NCI-H526 (cell line): ENCODE measurements at places on chromosomes 1 and 21.

DNA sequence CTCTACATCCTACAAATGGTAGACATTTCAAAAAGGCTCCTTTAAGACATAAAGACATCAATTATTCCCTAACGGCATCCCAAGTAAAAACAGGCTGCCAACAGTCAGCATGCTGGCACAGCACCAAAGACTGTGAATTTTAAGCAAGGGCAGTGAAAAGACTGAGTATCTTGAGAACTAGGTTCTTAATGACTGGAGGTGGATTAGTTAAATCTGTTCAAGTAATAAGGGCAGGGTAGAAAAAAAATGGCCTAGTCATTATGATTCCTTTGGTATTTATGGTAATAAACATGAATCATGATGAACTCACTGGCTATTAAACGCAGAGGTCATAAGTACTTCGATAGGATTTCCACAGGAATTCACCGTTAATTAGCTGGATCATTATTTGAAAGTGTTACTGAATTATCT lies 75.2 kb downstream of the KIFAP3 start:
- DNase-seq, result no peak

DNA sequence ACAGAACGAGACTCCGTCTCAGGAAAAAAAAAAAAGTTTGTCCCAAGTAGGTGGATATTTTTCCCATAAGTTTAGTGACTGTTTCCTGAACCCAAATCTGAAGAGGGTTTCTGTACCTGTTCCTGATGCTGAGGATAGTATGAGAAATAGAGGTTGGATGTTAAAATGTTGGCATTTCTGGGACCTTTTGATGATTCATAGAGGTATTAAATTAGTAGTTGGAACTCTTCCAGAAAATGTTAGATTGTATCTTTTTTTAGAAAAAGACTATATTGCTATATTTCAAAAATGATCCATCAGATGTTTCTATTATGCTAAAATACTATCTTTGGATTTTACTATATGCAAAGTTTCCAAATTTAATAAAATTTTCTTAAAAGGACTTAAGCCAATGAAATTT lies 2.9 kb upstream of the CENPL start:
- no peak for DNase-seq

DNA sequence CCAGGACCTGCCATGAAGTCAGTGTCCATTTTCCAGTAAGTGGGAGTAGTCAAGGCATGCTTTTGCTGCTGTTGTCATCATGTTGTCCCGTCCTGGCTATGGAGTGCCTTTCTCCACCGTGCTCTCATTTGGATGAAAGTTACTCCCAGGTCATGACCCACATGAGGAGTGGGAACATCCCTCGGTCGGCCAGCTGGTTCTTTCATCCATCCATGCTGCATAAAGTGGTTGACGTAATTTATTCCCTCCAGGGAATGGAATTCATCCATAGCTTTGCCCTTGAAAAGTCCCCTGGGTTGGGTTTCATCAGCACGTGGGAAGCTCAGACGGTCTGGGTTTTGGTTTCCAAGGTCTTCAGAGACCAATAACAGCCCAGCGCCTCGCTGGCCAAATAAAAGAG lies 11.6 kb downstream of the PLA2G2A start:
- no peak for DNase-seq

DNA sequence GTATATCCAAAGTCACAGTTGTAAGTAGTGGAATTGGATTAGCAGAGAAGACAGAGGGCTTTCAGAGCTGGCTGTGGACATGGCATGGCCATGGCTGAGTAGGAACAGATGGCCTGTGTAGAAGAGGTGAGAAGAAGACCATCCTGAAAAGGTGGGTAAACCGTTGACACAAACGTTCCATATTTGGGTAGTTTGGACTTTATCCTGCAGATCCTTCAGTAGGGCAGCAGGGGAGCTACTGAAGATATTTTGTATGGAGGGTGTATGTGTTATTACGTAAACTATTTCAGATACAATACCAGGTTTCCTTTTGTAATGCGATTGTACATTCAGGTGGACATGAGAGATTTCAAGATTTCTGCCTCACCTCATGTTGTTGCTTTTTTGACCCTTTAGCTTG lies 1.6 kb downstream of the UTP11 start:
- DNase-seq, result no peak

GRCh38 chr1:8691662-8692061 lies 125.8 kb downstream of the RERE start:
- DNase-seq, result no peak

DNA sequence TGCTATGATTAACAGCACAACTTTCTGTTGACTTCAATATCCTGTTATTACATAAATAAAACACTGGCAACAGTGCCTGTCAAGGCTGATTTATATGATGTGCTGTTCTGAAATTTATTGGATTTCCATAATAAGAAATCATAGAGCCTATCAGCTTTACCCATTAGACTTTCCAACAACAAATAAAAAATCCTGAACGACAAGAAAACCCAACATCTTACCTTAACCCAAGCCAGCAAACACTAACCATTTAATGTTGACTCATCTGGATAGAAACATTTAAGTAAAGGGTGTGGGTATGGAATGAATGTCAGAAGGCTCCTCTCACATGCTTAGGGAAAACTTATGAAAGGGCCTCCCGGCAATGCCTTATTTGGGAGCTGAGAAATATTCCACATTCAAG lies 165.1 kb downstream of the SLC45A1 start:
- no peak for DNase-seq
